ENCODE measurements at places on chromosomes 5 and 9. TPM values are rescaled to one million over a fixed set of nuclear protein-coding genes. Genes with fewer than 3 reads are reported as not detected.

DNA sequence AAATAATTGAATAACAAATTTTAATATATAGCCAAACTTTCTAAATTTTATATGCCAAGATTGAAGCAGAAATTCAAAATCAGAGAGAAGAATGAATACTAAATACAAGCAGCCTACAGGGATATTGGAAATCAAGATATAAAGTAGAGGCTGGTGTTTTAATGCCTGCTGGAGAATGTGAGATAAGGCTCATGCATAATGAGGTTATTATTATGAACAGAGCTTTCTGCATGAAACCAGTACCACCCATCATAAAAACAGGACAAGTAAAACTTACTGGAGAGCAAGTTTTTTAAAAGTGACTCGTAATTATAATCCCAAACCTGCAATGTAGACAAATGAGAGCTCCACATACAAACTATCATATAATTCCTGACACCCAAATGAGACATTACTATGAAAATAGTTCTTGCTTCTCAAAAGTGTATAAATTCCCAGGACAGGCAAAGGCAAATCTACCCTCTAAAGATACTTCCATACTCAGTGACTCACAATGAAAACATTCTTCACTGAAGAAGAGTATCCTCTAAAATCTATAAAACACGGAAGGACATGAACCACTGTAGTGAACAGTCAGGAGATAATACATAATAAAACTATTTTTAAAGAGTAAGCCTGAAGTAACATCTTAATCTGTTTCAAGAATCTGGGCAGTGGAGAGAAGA, 532.0 kb upstream of the GRAMD2B start:
- DNase-seq: peak; percentile 49

DNA sequence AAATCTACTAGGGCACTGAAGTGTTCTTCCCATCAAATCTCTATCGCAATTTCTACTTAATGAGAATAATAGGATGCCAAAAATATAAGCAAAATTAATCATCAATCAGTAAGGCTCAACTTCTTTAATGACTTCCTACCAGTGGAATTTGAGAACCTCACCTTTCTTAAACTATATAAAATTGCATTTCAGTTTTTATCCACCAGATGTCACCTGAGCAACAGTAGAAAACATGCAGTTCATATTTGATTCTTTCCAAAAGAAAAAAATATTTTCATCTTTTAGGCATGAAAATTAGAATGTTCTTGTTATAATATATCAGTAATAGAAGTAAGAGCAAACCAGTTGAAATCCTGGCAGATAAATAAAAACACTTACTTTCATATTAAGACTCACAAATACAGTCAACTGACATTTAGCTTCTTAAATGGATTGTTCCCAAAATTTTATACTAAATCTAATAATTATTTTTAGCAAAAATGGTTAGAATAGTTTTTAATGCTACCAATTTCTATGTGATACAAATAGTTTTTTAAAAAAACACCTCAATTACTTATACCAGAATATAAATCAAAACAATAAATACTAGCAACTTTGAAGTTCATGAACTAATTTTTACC, 13.4 kb upstream of the CCDC112 start:
- DNase-seq: peak; percentile 75

DNA sequence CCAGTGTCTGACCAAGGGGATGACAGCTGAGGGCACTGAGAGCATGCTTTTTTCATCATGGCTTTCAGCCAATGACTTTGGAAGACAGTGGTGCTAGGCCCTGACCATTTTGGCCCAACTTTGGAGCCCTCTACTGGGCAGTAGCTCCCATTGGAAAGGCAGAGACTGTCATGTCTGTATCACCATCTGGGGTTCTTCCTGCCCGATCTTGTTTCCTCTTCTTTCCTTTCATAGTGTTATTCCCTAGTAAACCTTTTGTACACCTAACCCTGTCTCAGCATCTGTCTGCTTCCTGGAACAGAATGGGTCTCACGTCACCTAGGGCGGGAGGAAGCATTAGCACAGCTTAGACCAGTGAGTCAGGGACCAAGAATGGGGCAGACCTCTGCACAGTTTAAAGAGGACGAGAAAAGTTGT, 97.4 kb upstream of the MAST4 start:
- DNase-seq: peak; percentile 96

DNA sequence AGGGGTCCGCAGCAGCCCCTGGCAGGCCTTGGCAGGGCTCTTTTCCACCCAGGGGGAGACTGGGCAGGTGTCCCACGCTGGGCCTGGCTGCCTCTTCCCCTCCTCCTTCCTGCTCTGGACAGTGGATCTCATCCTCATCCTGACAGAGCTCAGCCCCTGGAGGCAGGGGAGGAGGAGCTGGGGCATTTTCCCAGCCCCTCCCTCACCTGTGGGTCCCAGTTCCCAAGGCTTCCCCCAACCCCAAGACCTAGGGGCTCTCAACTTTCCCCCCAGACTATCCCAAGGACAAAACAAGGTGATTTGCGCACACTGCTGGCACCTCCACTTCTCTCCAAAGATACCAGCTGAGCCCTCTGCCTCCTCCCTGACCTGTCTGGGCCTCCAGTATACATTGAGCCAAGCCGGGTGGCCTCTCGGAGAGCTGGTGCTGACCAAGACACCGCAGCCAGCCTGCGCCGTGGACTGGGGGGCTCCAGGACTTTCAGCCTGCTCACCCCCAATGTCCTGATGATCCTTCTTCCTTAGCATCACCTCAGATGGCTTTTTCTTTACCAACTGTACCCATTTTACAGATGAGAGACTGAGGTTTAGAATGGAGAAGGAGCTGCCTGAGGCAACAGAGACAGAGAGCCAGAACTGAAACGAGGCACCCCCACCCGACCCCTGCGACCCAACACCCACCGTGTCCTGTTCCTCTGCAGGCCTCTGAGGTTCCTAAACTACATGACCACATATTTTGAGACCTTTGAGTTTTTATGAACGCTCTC, 126.6 kb downstream of the BARX1 start:
- no peak for DNase-seq

- DNase-seq: no peak
These were observed 869.4 kb upstream of the NUDT12 start for GRCh38 chr5:104431981-104432380.

DNA sequence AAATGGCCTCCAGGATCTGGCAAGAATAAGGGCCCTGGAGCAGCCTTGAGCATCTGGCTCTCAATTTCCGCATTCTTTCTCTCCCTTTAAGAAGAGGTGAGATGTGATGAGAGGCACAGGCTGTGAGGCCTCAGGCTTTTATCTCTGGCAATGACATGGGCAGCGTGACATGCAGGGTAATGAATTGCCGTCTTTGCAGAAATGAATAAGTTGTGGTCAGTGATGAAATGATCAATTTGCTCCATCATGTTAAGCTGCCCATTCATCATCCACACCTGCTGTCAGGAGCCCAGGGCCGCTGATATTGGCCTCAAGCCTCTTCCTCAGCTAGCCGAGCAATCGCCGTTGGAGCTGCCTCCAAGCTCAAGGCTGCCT, 265.3 kb downstream of the TRIM32 start:
- peak; percentile 11 for DNase-seq

- DNase-seq: peak; percentile 83
These were observed 599.9 kb downstream of the CSNK1G3 start for GRCh38 chr5:124111886-124112285.

GRCh38 chr9:110821064-110821463, 152.5 kb downstream of the MUSK start:
- no peak for DNase-seq

DNA sequence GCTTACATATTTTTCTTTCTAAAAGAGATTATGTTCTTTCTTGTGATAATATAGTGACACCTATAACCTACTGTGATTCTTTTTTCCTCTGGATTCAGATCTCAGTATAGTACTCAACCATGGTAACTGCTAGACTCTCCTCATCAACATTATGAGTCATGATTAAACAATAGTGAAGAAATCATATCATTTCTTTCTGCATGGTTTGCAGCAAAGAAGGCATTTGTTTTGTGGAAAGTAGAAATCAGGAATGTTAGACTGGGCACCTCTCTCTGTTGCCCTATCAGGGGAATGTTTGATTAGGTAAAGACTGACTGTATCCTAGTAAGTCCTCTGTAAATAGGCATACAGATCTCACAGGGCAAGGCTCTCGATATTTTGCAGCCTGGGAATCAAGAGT, 25.6 kb upstream of the SMC2 start:
- DNase-seq: peak; percentile 59

- no peak for DNase-seq
These were observed 44.1 kb downstream of the APTX start for GRCh38 chr9:32957358-32957757.

DNA sequence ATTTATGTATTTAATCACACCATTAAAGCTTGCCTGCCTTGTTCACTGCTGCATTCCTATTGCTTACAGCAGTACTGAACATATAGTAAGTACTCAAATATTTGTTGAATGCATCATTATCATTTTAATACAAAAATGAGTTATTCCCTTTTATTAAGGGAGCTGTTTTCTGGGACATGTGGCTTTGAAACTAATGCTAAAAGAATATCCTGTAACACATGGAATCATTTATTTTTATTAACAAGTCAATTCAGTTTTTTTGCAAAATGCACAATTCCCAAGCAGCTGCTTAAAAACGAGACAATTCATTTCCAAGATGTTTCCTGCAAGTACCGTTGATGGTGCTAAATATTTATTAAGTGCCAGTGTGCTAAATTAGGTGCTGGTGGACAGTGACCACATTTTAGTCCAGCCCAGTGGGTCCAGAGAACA, 148.3 kb upstream of the NR3C1 start:
- DNase-seq: no peak

DNA sequence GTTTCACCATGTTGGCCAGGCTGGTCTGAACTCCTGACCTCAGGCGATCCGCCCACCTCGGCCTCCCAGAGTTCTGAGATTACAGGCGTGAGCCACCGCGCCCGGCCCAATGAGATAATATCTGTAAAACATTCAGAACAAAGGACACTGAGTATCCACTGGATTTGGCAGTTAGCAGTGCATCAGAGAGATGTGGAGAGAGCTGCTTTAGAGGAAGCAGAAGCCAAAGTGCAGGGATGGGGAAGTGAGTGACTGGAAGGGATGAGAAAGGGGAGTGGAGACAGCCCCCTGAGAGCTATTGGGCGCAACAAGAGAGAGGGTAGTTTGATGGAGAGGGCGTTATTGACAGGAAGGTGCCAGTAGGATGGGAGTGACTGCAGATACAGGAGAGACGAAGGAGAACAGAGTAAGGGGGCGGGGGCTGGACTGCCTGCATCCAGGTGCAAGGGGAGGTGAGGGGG, 157.5 kb upstream of the SHB start:
- no peak for DNase-seq

GRCh38 chr9:137970686-137971476, 93.3 kb downstream of the CACNA1B start:
- DNase-seq: no peak

DNA sequence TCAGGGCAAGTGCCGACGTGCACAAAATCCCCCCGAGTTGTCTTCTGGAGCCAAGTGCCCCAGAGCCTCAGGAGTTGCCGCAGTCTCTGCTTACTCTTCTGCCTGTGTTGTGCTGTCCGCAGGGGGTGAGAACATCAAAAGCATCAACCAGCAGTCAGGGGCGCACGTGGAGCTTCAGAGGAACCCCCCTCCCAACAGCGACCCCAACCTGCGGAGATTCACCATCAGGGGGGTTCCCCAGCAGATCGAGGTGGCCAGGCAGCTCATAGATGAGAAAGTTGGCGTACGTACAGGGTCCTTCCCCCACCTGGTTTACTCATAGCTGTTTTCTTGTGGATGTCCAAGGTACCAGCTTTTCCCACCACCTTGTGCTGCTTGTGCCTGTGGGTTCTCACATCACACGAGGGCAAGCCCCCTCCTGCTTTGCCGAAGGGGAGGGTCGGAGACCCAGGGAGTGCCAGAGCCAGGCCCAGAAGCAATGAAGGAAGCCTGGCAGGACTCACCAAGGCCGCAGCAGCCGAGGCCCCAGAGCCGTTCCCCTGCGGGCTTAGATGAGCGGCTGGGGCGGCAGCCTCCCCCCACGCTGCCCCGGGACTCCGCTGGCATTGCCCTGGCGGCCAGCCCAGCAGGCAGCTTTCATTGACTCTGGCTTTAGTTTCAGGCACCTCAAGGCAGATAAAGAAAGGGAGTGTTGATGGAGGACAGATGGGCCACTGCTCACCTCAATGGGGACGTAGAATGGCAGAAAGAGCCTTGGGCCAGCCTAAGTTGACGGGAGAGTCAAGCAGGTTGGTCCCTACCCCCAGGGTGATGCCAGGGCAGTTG, 33.7 kb upstream of the PRDM12 start:
- no peak for DNase-seq

DNA sequence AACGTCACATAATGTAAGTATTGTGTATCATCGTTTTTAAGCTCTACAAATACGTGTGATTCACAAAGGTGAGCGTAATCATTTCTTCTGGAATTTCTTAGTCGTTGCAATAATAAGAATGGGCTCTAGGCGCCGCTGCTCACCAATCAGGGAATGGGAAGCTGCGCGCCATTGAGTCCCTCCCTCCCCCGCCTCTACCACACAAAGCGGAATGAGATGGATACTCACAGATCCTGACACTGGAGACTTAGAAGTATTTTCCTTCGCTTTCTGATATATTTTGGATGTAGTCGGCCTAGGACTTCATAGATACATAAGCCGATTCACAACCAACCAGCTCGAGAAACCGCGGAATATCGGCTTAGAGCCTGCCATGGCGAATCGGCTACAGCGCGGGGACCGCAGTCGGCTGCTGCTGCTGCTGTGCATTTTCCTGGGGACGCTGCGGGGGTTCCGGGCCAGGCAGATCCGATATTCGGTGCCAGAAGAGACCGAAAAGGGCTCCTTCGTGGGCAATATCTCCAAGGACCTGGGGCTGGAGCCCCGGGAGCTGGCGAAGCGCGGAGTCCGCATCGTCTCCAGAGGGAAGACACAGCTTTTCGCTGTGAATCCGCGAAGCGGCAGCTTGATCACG, at the start of gene PCDHGA11:
Gene PCDHGA11, plus strand, starts transcription at position 197 of the 634 bp plus-strand sequence. Its CDS starts 177 bp downstream, at position 374.
- DNase-seq: peak; percentile 59

- DNase-seq: peak; percentile 91
These were observed 57.8 kb downstream of the TMC1 start for GRCh38 chr9:72579190-72579589.

DNA sequence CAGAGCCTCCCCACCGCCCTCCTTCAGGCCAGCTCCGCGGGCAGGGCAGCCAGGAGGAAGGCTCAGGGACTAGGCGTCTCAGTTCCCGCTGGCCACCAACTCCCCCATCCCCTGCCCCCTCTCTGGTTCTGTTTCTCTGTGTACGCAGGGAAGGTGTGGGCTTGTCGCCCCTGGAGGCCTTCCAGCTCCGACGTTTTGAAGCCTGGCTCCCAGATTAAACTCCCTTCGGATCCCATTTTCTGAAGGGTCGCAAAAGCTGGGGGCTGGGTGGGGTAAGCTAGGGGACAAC, 346 bp downstream of the ATOX1 start:
- no peak for DNase-seq

Gene MSMP
- not detected for total RNA-seq

Gene GAPT
- not detected for total RNA-seq

Gene EQTN
- total RNA-seq: not detected

Gene PKD2L2
- not detected for total RNA-seq

Gene LCN2
- 48.4 TPM for total RNA-seq

Gene PPIC
- total RNA-seq: 45.0 TPM

Gene ANKRD33B
- 0.13 TPM for total RNA-seq

Gene CCDC112
- 4.5 TPM for total RNA-seq

Gene EXD3
- 10.8 TPM for total RNA-seq

Measured in bronchial epithelial cell (primary cell).